GM03348 (cell line): ENCODE measurements at places on chromosomes 1 and 21.

GRCh38 chr1:111980686-111981085, 8.8 kb downstream of the KCND3 start:
- DNase-seq = no peak

DNA sequence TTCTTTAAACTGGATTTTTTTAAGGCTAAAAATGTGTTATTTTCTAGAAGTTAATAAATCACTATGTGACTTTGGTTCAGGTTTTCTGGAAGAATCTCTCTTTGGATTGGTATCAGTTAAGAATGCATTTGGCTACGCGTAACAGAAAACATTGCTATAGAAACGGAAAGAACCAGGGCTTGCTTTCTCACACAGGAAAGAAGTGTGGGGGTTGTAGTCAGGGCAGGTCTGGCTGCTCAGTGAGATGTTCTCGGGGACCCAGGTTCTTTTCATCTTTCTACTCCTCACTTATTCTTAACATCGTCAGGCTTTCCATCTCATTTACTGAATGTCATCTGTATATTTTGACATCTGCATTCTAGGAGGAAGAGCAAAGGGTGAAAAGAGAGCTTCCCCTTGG, 191.4 kb downstream of the ZBTB18 start:
- DNase-seq = no peak

DNA sequence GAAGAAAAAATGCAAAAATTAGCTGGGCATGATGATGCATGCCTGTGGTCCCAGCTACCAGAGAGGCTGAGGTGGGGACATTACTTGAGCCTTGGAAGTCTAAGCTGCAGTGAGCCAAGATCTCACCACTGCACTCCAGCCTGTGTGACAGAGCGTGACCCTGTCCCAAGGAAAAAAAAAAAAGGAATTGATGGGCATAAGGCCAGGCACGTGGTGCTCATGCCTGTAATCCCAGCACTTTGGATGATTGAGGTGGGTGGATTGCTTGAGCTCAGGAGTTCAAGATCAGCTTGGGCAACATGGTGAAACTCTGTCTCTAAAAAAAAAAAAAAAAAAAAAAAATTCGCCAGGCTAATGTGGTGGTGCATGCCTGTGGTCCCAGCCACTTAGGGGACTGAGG, 55.8 kb upstream of the ATP2B4 start:
- no peak for DNase-seq

DNA sequence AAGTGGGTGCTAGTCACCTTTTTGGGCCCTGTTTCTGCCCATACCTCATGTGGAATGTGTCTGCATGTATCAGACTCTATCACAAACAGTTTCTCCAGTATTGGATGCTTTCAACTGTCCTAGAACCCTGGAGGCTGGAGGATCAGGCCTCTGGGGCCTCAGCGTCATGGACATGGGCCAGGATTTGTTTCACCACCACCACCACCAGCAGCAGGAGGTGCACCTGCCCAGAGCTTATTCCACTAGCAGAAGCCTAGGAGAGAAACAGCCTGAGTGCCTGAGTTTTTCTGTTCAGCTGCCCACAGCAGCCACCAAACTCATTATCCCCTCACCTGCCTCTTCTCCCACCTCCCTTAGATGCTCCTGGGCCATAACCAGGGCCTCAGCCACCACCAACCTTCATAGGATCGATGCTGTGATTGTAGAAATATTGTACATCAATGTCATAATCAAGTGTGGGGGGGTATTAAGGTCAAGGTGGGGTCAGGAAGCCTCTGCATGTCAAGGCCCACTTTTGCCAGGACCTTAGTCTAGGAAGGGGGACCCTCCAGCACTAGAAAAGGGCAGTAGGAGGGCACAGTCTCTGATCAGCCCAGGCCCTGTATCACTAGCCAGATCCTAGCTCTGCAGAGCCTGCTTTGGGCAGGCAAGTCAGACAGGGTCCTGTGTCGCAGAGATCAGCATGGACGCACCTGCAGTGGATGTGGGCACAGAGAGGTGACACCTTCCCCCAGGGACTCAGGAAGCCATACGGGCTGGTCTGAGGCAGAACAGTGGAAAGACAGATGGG, 9.3 kb downstream of the DMAP1 start:
- DNase-seq = no peak

DNA sequence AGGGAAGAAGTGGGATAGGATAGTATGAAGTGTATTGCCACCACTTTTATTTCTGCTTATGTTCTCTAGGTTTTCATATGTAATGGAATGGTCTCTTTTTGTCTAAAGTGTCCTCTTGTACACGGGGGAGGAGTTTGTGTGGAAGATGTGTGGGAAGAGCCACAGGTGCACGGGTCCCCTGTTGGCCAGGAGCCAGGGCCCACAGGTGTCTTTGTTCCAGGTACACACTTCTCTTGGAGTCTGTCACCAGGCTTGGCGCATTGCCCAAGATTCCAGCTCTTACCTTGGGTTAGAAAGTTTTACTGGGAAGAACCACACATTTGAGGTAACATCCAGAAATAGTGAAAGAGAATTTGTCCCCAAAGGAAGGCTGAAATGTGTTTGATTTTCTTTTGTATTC, 10.5 kb downstream of the TENT5C start:
- no peak for DNase-seq

GRCh38 chr1:81549588-81550127, 251.1 kb upstream of the ADGRL2 start:
- DNase-seq = peak; percentile 62

DNA sequence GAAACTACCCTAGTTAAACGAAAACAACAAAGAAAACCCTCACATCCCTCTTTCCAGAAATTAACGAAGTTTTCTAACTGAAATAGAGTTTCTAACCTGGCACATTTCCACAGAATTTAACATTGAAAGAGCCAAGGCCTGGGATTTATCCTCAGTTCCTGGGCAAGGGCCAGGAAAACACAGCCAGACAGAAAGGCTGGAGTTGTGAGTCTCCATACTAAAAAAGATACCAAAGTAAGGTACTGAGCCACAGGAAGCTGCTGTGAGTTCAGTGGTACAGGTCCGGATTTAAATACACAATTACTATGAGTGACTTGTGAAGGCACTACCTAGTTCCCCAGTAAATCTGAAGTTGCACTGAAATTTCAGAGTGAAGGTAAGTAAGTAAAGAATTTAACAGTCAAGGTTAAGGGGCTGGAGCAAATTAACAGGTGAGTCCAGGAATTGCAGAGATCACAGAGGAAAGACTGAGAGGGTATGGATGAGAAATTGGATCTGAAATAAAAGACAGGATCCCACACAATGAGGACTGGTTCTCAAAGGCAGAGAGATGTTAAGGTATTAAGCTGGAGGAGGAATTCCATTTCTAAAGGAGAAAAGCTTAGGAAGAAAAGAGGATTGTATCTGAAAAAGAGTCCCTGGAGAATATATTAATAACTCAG, 905 bp downstream of the LIX1L start:
- DNase-seq = no peak

DNA sequence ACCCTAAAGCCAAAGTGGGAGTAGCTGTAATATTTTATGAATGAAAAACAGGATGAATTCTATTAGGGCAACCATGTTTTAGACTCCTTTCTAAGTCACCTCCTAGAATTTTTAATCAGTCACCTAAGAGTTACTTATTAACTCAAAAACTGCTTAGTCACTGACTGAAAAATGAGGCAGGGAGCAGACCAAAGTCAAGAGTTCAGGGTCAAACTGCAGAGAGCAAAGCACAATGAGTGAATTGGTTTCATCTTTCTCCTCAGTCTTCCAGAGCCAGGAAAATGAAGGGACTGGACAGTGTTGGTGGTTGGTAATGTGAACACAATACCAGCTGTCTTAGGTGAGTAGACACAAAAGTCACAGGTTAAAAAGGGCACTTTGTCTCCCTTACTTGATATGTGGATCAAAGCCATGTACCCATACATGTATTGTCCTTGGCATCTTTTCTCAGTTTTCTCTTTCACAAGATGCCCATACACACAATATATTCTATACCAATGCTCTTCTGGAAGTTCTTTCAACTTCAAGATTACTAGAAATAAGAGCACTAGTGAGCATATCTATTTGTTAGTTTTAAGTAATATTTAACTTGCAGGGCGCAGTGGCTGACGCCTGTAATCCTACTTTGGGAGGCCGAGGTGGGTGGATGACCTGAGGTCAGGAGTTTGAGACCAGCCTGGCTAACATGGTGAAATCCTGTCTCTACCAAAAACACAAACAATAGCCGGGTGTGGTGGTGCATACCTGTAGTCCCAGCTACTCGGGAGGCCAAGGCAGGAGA, 42.2 kb downstream of the ATP1B1 start:
- no peak for DNase-seq

DNA sequence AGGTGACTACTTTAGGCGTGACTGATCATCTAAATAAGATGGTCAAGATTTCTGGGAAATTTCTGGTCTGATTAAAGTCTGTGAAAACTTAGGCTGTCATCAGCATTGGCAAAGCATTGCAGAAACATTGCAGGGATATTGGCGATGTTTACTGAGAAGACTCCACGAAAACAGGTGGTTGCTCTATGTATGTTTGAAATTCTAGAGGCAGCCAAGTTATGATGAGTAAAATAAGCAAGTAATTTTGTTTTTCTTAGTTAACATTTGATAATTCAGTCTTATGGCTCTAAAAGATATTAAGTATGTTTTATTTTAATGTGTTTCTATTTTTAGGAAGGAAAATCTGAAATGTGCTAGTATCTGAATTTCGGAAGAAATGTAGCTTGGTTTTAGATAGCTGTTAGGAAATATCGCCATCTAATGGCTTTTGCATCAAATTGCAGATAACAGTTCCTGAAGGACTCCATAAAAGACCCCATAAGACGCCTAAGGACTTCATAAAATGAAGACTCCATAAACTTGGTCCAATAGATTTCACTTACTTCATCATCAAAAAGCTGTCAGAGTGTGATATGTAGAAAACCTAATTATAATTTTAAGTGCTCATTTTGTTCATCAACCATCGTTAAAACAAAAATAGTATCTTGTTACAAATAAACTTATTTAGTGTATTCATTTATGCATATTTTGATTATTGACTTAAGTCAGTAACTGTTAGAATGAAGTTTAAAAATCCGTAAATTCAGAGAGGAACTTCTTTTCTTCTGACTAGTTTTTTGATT, 344.6 kb downstream of the RYR2 start:
- DNase-seq = peak; percentile 50

DNA sequence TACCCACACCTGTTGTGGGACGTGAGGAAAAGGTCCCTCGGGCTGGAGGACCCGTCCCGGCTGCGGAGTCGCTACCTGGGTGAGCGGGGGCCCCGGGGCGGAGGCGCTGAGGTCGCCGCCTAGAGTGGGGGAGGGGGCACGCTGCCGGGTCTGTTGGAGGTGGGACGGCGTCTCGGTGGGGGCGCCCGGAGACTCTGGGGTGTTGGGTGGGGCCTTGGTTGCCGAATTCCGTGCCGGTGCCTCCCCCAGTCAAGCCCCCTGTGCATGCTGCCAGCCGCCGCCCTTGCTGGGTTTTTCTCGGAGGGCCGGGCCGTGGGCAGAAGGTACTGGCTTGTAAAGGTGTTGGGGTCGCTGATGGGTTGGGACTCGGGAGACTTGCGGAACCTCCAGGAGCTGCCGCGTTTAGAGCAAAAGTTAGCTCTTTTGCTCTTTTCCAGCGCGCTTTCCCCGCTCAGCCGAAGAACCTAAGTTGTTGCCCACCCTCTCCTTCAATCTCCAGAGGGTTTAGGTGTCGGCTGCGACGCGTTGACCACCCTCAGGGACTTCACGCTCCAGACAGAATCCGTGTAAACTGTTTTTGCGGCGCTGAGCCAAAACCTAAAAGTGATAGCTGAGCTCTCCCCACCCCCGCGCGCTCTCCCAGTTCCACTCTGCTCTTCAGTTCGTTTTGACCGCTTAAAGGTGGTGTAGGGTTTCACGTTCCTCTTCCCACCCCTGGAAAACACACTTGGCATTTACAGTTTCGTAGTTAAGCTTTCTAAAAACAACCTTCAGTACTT, at the start of gene MPC2:
Gene MPC2 (minus strand): TSS at position 143 of the 779 bp plus-strand sequence. CDS start 1,231 bp downstream, outside the sequence.
- DNase-seq = peak; percentile 77

DNA sequence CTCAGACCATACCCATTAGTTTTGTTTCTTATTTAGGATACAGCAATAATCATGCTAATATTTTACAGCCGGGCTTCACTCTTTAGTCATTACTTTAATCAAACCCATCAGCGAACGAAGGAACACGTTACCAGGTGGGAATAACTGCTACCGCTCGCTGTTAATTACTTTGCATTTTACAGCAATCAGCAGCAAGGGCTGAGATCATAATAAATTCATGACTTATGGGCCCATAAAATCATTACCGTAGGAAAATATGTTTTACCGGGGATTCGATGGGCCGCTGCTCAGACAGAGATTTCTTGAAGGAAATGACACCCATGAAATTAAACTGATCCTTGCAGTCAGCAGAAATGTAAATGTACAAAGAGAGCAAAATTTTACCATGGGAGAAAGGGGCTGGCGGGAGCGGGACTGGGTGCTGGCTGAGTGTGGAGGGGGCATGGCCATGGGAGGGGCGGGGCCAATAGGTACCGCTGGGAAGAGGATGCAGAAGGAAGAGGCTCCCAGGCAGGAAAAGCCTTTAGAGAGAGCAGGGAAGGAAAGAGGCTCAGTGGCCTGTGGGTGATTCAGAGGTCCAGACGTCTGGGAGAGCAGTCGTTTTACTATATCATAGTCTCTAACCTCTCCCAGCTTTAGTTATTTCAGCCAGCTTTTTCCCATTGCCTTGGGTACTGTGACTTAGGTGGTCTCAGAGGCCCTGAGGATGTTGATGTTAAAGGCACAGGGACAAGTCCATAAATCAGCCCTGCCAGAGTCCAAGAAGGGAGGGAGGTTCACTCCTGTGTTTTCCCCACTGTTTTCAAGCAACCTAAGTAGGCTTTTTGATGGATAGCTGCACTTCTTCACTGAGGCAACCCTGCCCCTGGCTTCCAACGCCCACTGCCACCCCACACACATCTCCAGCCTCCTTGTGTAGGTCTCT, 258.9 kb downstream of the SEC16B start:
- DNase-seq = no peak

GRCh38 chr1:2496087-2496622, 20.1 kb downstream of the PLCH2 start:
- no peak for DNase-seq

DNA sequence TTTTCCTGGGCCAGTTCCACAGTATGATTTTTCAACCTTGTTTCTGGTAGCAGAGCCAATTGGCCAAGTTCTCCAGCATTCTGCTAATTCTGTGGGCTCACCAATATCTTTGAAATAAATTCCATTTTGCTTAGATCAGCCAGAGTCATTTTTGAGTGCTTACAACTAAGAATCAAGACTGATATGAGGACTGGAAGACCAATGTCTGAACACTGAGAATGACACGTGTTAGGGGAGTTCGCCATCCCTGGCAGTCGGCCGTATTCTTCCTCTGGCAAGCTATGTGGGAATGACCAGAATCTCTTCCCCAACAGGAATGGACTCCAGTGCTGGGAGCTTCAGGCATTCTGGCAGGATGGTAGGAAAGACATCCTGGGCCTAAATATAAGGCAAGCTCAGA, 4.9 kb upstream of the TENT5C start:
- peak; percentile 35 for DNase-seq

GRCh38 chr1:4726620-4727341, 72.4 kb downstream of the AJAP1 start:
- no peak for DNase-seq
